ENCODE measurements at places on chromosomes 7 and 10.

GRCh38 chr10:125101049-125101448, 59.3 kb downstream of the CTBP2 start:
- DNase-seq = no peak

- no peak for DNase-seq
These were observed 55.8 kb downstream of the FIGNL1 start for GRCh38 chr7:50394315-50394714.

GRCh38 chr10:63210611-63211196, 77.6 kb downstream of the NRBF2 start:
- DNase-seq = peak; percentile 42

- peak; percentile 52 for DNase-seq
These were observed 9.8 kb downstream of the ALOX5 start for GRCh38 chr10:45383682-45384330.

- no peak for DNase-seq
These were observed 2.2 kb upstream of the FAM20C start for GRCh38 chr7:190196-190595.

DNA sequence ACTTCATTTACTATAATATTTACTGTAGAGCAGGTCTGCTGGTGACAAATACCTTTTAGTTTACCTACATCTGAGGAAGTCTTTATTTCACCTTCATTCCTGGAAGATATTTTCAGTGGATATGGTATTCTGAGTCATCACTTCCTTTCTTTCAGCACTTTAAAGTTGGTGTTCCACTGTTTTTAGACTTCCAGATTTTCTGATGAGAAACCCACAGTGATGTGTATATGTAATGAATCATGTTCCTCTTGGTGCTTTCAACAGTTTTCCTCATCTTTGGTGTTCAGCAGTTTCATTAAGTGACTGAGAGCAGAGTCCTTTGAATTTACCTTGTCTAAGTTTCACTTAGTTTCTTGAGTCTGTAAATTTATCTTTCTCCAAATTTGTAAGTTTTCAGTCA, 36.4 kb downstream of the COPG2 start:
- no peak for DNase-seq

- no peak for DNase-seq
These were observed 95.5 kb downstream of the TACC2 start for GRCh38 chr10:122084286-122085041.

DNA sequence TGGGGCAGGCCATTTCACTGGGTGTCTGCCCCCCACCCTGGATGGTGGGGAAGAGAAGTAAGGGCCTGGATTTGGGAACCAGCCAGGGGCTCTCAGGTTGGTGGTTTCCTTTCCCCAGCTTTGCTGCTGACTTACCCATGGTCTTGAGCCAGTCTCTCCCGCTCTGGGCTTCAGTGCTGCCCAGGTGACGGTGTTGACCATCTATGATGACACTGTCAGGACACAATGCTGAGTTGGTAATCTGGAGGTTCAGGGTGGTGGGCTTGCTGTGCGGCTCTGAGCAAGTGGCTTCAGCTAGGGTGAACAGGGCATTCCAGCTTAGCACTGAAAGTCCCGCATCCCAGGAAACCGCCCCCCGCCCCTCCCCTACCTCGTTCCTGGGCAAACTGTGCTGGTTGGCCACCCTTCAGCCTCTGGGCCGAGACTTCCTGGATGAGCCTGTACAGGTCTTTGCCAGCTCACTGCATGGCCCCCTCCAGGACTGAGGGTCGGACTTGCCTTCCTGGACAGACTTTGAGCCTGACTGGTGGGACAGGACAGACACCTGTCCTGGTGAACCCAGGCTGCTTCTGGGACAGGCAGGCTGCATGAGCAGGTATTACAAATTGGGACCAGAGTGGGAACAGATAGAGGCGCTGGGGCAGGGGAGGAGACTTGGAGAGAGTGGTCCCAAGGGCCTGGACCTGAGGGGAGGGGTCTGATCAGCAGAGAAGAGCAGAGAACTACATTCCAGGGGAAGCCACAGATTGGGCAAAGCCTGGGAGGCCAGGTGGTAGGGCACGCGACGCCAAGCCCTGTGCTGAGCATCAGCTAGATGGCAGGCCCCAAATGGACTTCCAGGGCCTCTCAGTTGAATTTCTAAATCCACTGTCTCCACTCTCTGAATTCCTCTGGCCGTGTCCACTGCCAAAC, 19.9 kb upstream of the ZMIZ1 start:
- no peak for DNase-seq

DNA sequence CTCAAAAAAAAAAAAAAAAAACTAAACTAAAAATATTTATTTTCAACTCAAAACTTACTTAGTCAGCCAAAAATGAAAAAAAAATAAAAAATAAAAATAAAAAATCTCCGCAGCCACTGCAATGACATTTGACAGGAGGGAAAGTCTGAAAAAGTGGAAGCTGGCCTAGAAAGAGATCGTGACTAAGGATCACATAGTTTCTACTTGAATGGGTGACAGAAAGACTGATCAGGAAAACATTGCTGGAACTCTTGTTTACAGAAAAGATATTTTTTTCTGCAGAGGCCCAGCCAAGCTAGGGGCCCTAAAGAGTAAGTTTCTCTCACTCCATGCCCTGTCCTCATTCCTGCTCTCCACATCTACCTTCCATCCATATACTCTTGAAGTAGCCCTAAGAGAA, 92.8 kb upstream of the KCND2 start:
- no peak for DNase-seq

- peak; percentile 20 for DNase-seq
These were observed 33.4 kb downstream of the FAM241B start for GRCh38 chr10:69663369-69663947.

DNA sequence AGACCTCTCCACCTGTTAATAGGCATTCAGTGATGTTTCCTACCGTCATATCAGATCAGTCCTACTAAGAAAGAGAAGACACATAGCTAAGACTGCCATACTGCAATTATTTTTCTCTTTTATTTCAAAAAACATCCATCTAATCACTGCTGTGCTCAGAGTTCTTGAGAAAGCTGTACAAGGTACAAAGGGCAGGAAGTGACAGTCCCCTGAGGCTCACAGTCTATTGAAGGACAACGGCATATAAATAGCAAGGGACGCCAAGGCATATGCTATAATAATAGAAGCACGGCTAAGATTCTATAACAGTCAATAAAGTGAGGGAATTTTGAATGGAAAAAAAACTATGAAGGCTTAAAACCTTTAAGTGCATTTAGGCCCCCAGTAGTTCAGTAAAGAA, 415.3 kb upstream of the NRP1 start:
- no peak for DNase-seq

DNA sequence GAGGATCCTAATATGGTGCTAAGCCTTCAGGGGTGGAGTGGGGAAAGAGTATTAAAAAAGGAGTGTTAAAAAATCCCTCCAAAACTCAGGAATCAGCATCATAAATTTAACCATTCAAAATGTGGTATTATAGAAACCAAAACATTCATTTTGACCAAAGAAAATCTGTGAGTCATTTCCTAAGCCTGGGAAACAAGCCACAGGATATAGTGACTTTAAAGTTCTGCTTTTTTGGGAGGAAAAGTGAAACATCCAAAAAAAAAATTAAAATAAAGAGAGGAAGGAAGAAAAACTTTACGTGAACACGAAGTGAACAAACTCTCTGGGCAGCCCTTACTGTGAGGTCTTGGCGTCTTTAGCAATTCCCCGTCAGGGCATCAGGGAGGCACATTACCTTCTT, 74.0 kb upstream of the GSDME start:
- DNase-seq = peak; percentile 57

DNA sequence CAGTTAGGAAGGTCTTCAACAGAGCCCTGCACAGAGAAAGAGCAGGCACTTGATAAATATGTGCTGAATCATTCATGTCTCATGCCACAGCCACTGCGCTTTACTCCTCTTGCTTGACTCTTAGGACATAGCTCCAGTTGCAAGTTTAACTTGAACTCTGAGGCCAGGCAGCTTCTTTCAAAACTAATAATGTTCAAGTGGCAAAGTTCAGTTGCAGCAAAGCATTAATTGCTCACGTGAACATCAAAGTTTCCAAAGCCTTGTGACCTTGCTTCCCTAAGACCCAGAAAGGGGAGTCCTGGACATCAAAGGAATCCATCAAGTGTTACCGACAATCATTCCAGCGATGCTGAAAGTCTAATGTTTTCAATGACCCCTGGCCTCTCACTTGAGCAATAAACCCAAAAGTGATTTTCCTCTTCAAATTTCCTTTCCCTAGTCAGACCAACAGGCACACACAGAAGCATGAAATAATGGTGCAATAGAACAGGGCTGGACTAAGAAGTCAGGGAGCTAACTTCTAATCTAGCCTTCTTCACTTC, 21.8 kb upstream of the TECTB start:
- no peak for DNase-seq

DNA sequence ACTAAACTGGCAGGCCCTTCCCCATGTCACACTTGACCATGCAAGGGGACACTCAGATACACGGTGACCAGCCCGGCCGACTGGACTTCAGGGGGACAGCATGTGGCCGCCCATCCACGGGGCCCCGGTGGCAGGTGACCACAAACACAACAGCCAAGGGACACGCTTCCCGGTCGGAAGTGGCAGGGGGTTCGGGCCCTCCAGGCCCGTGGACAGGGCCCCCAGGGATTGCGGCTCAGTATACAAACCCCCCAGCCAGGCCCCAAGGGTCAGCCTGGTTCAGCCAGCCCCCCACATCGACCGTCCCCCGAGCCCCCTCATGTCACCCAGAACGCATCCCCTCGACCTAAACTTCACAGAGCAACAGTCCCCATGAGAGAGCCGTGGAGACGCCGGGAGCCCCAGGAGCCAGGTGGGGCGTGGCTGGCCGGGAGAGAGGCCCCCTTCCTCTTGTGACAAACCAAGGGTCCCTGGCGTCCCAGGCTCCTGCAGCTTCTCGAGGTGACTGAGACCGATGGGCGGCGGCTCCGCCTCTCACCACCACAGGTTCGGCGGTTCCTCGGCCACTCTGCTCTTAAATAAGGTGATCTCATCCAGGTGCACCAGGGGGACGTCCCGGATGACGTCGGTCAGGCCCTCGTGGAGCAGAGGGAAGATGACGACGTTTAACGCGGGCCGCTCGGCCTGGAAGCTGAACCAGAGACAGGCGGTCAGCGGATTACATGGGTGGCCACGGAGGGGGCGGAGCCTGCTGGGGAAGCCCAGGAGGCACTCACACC, 57.8 kb upstream of the TNRC18 start:
- DNase-seq = peak; percentile 16

GRCh38 chr10:10917031-10917430, 100.6 kb upstream of the CELF2 start:
- no peak for DNase-seq

GRCh38 chr7:90579181-90579688, 16.9 kb upstream of the CDK14 start:
- peak; percentile 30 for DNase-seq

DNA sequence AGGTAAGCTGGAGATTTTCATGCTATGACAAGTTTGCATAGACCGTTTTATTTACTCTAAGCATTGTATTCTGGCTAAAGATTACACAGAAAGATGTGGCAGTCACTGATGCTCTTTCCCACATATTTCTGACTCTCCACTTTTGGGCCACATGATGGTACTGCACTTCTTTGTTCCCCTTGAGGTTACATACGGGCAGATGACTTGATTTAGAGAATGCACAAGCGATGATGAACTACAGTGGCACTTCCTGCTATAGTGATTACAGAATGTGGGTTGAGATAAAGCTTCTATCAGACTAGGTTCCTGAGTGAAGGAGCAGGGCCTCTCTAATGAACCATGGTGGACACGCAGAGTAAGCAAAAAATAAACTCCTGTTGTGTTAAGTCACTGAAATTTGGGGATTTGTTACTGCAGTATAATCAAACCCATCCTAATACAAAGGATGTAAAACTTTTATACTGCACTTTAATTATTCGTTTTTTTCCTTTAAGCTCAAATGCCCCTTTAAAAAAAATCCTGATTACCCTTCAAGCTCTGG, 177.9 kb downstream of the TAX1BP1 start:
- no peak for DNase-seq

GRCh38 chr10:132753596-132753995, 32.4 kb downstream of the NKX6-2 start:
- DNase-seq = no peak

GRCh38 chr7:87497482-87497881, 22.0 kb upstream of the ABCB4 start:
- no peak for DNase-seq

DNA sequence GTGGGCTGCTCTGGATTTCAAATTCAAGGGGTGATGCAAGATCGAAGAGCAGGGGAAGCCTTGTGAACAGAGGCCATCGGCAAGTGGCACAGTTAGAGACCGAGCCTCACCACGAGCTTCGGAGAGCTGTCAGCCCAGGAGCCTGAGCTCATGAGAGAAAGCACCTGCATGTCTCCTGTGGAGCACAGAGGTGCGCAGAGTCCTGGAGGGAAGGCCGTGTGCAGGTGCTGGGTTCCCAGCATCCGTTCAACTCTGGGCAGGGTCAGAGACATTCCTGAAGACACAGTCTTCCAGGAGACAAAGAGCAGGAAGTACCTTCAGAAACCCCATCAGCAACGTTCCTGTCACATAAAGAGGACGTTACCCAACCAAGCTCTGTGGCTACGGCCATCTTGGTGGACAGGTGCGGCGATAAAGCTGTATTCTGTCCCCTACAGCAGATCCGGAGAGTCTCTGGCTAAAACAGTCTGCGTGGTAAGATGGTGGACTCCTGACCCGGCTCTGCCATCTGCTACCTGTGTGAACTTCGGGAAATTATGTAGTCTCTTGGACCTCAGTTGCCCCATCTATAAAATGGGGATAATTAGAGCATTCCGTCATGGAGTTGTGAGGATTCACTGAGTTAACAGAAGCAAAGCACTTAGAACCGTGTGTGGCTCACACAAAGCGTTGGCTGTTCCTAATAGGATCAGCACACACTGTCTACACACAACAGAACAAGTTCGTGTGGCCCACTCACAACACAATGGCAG, 40.6 kb downstream of the NOD1 start:
- no peak for DNase-seq

GRCh38 chr7:64775289-64775688, 18.9 kb upstream of the ZNF138 start:
- peak; percentile 92 for DNase-seq

DNA sequence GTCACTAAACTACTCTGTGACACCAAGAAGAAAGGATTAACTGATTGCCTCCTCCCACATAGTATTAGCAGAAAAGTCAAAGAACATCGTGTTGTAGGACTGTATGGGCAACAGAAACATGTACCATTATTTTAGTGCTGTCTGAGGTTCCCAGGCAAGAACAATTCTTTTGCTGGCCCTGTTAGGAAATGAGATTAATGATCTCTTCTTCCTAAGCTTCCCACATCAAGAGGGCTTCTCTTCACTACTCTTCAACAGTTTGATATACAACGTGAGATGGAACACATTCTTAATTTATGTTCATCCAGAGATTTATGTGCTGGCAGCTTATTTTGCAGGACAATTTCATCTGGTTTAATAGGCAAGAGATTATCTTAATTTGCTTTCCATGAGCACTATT, 219.6 kb downstream of the DOCK4 start:
- no peak for DNase-seq

Data from NB4 (cell line).